ENCODE measurements at places on chromosomes 7 and 10.

- DNase-seq = no peak
Measured at GRCh38 chr7:101678658-101679057, 49.6 kb upstream of the MYL10 start.

- DNase-seq = no peak
Measured at GRCh38 chr7:101169110-101169837, 3.9 kb upstream of the VGF start.

DNA sequence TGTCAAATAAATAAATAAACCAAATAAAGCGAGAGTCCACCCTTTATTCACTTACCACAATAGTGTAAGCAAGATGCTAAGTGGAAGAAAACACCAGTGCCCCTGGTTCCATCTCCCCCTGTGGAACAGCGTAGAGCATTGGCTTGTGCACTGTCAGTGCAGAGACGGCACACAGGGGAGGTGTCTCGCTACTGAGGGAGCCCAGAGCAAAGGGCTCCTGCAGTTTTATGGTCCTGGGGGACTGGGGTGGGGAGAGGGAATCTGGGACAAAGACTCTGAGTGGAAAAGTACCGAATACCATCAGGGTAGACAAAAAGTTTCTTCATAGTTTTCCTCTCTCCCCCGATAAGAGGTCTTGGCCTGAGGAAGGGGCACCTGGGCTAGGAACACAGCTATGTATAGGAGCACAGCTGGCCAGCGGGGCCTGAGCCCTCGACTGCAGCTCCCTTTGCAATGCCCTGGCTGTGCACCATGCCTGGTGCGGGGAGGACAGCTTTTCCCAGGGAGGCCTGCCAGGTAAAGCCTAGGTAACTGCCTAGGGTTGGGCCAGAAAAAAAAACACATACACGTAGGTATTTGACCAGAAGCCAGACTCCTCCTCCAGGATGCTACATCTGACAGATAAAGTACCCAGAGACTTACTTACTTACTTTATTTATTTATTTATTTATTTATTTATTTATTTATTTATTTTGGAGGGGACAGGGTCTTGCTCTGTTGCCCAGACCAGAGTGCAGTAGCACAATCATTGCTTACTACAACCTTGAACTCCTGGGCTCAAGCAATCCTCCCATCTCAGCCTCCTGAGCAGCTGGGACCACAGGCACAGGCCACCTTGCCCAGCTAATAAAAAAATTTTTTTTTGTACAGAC is 88.8 kb upstream of the KIF5B start:
- no peak for DNase-seq

DNA sequence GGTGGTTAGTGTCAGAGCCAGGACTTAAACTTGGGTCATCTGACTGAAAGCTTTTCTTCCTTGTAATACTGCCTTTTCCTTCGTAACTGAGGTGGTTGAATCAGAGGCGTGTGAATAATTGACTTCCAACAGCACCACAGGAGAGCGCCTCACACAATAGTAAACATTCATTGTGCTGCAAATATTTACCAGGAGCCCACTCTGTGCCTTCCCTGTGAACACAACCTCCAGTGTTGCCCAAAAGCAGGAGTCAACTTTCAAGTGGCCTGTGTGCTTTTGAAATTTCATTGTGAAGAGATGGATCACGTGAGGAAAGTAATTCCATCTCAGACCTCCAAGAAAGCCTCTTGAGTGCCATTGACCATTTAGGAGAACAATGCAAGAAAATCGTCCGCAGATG is 60.2 kb downstream of the ADRA2A start:
- DNase-seq = no peak

DNA sequence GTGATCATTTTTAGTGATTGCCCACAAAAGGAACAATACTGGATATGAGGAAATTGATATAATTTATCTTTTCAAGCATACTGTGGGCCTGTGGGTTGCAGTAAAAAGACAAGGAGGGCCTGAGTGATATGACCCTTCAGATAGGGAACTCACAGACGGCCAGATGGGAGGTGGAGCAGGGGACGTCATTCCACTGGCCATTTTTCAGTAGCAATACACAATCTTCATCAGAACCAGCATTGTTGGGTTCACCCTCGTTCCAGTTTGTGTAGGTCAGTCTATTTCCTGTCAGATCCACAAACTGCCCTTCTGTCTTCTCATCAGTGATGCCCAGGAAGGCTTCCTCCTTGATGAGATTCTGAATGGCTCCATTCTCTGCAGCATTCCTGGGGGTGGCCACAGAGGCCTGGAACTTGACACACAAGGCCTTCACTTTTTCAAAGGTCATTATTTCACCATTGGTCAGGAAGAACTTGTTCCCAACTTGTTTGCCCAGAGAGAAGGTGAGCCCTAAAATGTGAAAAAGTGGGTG is 4.5 kb downstream of the MBL2 start:
- no peak for DNase-seq

- no peak for DNase-seq
Measured at GRCh38 chr7:84076219-84076618, 118.4 kb downstream of the SEMA3A start.

DNA sequence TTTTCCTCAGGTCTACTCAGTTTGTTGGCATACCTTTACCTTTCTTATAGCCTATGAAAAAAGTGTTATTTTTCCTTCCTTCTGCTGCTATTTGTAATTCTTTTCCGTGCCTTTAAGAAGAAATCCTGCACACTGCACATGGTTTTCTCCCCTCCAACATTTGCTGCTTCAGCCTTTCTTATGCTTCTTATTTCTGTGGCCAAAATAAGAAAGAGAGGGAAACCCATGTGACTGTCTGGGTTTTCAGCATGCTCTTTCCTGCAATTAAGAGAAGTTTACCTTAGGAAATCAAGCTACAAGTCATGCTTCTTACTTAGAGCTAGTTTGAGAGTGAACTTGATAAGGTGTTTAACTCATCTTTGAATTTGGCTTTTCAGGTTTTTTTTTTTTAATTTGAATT is 11.0 kb downstream of the TBC1D12 start:
- DNase-seq = no peak

GRCh38 chr10:115949282-115949844 is 323.6 kb downstream of the GFRA1 start:
- no peak for DNase-seq

GRCh38 chr7:7820939-7821338 is 102.5 kb upstream of the RPA3 start:
- peak; percentile 24 for DNase-seq

- no peak for DNase-seq
Measured at GRCh38 chr10:114749510-114749909, 72.1 kb upstream of the FHIP2A start.

- DNase-seq = no peak
Measured at GRCh38 chr10:77031531-77032187, 605.9 kb downstream of the KCNMA1 start.

DNA sequence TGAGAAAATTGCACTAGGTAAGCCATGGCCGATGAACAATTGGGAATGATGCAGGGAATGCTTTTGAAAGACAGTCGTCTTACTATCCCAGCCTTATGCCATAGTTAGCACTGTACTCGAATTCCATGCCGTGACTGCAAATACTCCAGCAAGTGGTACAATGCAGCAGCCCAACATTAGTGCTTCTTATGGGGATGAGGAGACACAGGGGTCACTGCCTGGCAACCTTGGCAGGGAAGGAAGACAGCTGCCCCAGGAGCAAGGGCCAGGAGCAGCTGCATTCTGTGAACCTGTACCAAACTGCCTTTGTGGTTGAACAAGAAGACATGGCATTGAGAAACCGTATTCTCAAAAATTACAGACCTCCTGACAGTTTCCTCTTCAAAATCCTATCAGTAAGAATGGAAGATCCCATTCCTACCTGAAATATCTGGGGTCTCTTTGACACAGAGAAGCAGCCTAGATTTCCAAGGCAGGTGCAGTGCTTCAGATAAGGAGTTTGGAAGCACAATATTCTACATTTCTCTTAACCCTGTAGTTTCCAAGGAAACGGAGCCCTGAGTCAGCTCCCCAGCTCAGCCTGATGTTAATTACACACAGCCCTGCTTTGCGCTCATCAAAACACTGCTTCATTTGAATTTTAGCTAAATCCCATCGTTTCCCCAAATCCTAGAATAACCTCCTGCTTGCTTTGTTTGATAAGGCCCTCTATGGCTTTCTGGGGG is 49.0 kb upstream of the FRMD4A start:
- DNase-seq = peak; percentile 54

DNA sequence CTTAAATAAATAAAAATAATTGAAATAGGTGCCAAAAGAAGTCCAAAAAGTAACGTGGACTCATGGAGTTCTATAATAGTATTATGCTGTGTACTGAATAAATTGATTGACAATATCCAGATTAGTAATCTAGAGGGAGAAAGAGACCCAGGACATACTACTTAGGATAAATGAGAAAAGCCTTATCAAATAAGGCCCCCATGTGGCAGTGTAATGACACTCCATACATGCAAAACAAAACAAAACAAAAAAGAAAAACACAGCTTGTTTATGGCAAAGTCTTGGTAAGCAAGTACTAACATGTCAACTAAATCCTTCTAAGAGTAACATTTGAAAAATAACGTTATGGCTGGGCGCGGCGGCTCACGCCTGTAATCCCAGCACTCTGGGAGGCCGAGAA is 3.6 kb upstream of the RUNDC3B start:
- no peak for DNase-seq

DNA sequence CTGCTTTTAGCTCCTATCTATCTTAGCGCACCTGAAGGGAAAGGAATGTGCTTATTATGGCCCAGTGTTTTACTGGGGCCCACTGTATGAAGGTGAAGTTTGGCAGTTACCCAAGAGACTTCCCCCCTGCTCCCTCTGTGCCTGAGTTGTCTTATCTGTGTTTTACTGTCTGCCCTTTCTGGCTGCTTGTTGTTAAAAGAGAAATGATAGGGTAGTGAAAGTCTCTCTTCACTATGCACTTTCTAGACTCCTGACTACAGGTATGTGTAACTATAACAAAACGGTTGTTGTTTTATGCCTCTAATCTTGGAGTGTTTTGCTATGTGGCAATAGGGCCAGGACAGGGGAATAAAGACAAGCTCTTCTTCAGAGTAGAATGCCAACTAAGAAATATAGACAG is 326.9 kb downstream of the KIF20B start:
- no peak for DNase-seq

DNA sequence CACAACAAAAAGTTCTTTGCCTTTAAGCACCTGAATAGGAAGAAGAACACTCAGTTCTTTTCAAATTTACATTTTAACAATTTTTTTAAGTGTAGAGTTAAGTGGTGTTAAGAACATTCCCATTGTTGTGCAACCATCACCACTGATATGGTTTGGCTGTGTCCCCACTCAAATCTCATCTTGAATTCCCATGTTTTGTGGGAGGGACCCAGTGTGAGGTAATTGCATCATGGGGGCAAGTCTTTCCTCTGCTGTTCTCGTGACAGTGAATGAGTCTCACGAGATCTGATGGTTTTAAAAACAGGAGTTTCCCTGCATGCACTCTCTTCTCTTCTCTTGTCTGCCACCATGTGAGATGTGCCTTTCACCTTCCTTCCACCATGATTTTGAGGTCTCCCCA is 155.7 kb downstream of the PLXNA4 start:
- no peak for DNase-seq

DNA sequence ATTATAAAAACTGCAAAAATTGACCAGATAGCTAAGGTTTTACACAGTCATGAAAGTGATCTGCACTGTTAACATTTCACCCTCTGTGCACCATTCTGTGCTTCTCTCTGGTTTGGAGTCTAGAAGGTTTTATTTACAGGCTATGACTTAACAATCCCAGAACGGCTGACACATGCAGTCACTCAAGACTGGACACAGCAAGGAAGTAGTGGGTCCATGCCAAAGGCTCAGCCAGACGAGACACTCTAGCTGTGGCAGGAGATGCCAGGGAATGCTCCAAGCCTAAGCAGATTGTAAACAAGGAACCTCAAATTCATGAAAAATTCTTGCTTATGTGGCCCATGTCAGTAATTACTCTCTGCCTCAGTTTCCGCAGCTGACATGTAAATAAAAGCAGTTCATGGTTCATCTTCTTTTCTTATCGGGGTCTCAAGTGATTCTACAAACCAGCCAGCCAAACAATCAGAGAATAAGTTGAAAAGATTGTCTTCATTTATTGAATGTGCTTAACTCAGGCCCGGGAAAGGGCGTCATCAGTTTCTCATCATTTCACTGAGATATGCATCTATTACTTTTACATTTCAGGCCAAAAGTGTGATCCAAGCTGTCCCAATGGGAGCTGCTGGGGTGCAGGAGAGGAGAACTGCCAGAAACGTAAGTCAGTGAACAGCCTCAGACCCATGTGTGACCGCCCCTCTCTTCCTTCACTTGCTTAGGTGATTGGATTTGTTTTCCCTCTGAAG is 132.1 kb downstream of the EGFR start:
- DNase-seq = no peak

DNA sequence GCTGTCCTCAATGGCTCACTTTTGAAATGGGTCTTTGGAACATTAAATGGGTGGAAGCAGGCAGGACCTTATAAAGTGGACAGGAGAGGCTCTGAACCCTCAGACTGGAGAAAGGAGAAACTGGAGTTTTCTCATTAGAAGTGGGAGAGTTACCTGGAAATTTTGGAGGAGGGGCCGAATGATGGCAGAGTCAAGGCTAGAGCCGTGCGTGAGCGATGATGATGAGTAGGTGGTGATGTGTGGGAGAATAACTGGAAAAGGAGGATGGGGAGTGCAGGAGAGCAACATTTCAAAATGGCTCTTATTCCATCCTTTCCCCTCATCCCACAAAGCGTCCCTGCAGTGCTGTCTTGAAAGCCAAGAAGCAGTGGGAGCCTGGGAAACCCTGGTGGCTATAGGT is 274.0 kb downstream of the LRMDA start:
- DNase-seq = no peak

DNA sequence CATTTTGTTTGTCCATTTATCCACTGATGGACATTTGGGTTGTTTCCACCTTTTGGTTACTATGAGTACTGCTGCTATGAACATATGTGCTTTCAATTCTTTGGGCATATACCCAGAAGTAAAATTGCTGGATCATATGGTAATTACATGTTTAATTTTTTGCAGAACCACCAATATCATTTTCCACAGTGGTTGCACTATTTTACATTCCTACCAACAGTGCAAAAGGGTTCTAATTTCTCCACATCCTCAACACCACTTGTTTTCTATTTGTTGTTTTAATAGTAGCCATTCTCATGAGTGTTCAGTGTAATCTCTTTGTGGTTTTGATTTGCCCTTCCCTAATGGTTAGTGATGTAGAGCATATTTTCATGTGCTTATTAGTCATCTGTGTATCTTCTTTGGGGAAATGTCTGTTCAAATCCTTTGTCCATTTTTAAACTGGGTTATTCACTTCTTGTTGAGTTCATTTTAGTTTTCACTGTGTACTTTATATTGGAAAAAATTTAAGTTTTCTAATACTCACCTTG is 101.9 kb downstream of the HIBADH start:
- no peak for DNase-seq

DNA sequence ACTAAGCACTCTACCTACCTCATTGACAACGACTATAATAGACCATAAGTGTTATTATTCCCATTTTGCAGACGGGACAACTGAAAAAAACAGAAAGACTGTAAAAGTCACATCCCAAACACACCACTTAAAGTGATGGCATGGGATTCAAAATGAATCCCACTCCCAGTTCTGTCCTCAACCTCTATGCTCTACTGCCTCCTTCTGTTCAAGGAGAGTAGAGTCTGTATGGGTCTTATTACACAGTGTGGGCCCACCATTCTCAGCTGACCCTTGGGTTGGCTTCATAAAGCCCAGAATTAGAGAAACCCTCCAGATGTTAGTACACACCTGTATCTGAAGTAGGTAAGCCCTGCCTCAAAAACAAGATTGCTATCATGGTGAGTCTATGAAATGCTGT is 102.2 kb downstream of the GRM8 start:
- no peak for DNase-seq

- no peak for DNase-seq
Measured at GRCh38 chr10:110723224-110723891, 79.2 kb downstream of the RBM20 start.

GRCh38 chr7:69017208-69017607 is 581.1 kb upstream of the AUTS2 start:
- no peak for DNase-seq

Data from NCI-H146 (cell line).